Uterine smooth muscle cell (primary cell): ENCODE measurements at places on chromosomes 16 and 17. TPM values are rescaled to one million over a fixed set of nuclear protein-coding genes. Genes with fewer than 3 reads are reported as not detected.

The FBXO39 gene
- 0.25 and 0.33 TPM in 2 replicates for total RNA-seq

The PPP1R27 gene
- not detected in 2 replicates for total RNA-seq

The MARCHF10 gene
- under 0.01 TPM in 1 of 2 replicates, not detected in the other for total RNA-seq

The SCGB1C2 gene
- total RNA-seq: not detected in 2 replicates

The KRTAP17-1 gene
- 0.12 and 0.33 TPM in 2 replicates for total RNA-seq

The NPIPA5 gene
- total RNA-seq: 2.2 TPM in 1 of 2 replicates, not detected in the other

The ITGB4 gene
- total RNA-seq: under 0.01 and 0.62 TPM in 2 replicates

The MMP25 gene
- under 0.01 and 0.11 TPM in 2 replicates for total RNA-seq

The AOC2 gene
- total RNA-seq: 0.33 and 0.75 TPM in 2 replicates

The DNAH17 gene
- not detected in 2 replicates for total RNA-seq

The ATP2A1 gene
- total RNA-seq: 0.22 and 0.25 TPM in 2 replicates

The KRTAP4-9 gene
- total RNA-seq: 0.12 TPM in 1 of 2 replicates, not detected in the other

The RUNDC3A gene
- not detected in 2 replicates for total RNA-seq

The TMEM204 gene
- total RNA-seq: 4.8 and 7.2 TPM in 2 replicates

The ZNF263 gene
- 43.3 and 47.5 TPM in 2 replicates for total RNA-seq

The RNF43 gene
- total RNA-seq: under 0.01 TPM in 1 of 2 replicates, not detected in the other

The SGCA gene
- total RNA-seq: 0.33 and 1.9 TPM in 2 replicates

The CCR7 gene
- total RNA-seq: not detected in 2 replicates

The KRT39 gene
- total RNA-seq: 0.11 TPM in 1 of 2 replicates, not detected in the other
